Activated CD4-positive, alpha-beta T cell treated with anti-CD3 and anti-CD28 coated beads, Interleukin-10, Interleukin-2, amounts not matched to agents 100 ng/mL and 50 ng/mL, durations not matched to agents 16 hours and 8 hours (primary cell): ENCODE measurements at places on chromosomes 13 and 19.
A peak's percentile ranks its signal among the peaks of the same experiment; 100 is the strongest.

DNA sequence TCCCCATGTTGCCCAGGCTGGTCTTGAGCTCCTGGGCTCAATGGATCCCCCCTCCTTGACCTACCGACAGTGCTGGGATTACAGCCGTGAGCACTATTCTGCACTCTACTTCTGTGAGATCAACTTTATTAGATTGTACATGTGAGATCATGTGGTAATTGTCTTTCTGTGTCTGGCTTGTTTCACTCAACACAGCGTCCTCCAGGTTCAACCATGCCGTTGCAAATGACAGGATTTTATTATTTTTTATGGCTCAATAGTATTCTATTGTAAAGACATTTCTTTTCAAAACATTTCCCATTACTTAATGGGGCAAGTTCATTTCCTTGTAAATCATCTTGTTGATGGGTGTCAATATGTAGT is 1.5 kb upstream of the OBI1 start:
- DNase-seq: no peak

- DNase-seq: no peak
These were observed 9.8 kb upstream of the CNMD start for GRCh38 chr13:52749419-52749818.

- DNase-seq: no peak
These were observed 11.2 kb upstream of the MYO16 start for GRCh38 chr13:108618233-108618632.

DNA sequence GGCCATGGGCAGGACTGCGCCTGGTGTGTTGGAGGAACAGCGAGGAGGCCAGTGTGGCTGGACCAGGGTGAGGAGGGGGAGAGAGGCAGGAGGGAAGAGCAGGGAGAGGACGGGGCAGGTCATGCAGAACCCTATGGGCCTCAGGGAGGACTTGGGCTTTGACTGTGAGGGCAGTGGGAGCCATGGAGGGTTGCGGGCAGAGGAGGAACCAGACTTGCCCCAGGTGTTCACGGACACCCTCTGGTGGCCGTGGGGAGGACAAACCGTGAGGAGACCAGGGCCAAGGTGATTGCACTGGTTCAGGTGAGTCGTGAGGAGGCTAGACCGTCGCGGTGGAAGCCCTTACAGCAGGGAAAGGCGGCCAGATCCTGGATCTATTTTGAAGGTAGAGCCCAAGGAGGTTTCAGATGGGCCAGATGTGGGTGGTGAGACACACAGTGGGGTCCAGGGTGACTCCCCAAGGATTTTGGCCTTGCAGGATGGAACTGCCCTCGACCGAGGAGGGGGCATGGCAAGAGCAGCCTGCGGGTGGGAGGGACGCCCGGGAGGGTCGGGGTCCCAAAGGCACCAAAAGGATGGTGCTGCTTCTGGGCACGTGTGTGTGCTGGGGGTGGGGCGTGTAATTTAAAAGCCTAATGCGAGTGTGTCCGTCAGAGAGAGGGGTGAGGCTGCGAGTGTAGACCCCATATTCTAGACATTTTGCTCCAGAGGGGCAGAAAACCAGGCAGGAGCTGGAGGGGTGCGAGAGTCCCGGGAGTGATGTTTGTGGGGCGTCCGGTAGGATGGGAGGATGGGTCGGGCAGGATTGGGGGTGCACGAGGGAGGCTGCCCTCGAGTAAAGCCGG is 2.7 kb upstream of the REXO1 start:
- no peak for DNase-seq

- DNase-seq: no peak
These were observed 28.5 kb downstream of the SKA3 start for GRCh38 chr13:21147827-21148226.

- DNase-seq: peak; percentile 36
These were observed 47.2 kb downstream of the ZAR1L start for GRCh38 chr13:32267836-32268439.

DNA sequence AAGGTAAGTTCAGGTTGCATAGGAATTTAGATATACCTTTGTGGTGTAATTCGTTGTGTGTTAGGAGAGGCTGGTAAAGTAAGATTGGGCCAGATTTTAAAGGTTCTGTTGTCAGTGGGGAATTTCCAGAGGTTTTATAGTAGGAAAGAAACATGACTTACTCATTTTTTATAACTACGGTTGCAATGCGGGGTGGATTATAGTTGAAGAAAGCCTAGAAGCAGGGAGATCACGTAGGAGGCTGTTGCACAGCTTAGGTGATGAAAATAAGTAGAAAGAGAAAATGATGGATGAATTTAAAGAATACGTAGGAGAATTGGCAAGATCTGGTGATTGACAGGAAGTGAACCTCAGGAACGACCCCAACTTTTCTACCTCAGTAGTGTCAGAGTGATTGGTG is 61.1 kb downstream of the PIBF1 start:
- no peak for DNase-seq

- DNase-seq: no peak
These were observed 7.0 kb downstream of the FAM124A start for GRCh38 chr13:51229101-51229719.

GRCh38 chr19:4108767-4109625 is 14.9 kb downstream of the MAP2K2 start:
- DNase-seq: peak; percentile 60

GRCh38 chr13:73820285-73820684 is 313.9 kb downstream of the KLF12 start:
- DNase-seq: no peak

DNA sequence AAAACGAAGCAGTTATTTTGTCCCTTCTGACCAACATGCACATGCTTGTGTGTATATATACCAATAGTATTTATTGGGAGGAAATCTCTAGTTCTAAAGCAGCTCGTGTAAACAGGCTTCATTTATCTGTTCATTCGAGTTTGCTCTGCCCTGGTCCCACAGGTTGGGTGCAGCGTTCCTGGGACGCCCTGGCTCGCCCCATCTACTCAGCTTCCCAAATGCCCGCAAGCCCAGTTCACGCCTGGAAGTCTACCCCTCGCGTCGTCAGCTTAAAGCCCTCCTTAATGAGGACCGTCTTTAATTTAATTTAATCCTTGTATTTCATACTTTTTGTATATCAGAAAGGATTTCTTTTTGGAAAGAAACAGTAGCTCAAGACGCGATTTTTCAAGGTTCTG is 604 bp downstream of the THSD1 start:
- no peak for DNase-seq

GRCh38 chr13:113860051-113860664 is 3.7 kb downstream of the GAS6 start:
- no peak for DNase-seq

GRCh38 chr19:46944918-46945628 is 74.6 kb upstream of the NPAS1 start:
- DNase-seq: no peak

DNA sequence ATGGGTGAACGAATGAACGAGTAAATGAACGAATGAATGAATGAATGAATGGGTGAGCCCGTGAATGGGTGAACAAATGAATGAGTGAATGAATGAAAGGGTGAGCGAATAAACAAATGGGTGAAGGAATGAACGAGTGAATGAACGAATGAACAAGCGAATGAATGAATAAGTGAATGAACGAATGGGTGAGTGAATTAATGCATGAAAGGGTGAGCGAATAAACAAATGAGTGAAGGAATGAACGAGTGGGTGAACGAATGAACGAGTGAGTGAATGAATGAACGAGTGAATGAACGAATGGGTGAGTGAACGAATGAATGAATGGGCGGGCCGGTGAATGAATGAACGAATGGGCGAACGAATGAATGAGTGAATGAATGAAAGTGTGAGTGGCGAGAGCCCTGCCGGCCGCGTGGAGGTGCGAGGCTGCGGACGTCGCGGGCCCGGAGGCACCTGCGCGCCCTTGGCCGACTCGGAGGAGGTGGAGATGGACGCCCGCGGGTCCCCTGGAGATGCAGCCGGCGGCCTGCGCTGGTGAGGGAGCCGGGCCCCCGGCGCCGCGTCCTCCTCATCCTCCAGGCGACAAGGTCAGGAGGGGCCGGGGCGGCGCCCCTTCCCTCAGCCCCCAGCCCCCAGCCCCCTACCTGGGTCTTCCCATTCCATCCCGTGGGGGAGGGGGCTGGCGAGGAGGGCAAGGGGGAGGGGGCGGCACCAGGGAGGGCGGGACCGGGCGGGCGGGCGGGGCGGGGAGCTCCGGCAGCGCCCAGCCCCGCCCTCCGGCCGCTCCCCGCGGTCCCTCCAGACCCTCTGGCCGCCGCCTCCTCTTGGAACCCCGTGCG is 15.4 kb downstream of the ANKRD24 start:
- no peak for DNase-seq

GRCh38 chr13:72145383-72145782 is 278.4 kb upstream of the DACH1 start:
- no peak for DNase-seq

GRCh38 chr19:6220385-6221191 is 59.2 kb downstream of the MLLT1 start:
- no peak for DNase-seq

DNA sequence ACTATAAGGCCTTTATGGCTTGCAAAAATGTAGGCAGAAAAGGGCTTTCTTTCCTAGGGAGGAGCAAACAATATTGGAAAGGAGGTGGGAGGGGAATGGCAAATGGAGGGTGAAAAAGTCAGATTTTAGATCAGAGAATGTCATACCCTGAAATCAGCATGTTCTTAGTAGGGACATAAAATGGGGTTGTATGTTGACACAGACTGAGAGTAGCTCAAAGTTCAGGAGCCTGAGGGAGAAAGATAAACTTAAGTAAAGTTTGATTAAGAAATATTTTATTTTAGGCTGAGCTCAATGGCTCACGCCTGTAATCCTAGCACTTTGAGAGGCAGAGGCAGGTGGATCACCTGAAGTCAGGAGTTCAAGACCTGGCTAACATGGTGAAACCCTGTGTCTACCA is 83.8 kb downstream of the ZNF737 start:
- DNase-seq: no peak

DNA sequence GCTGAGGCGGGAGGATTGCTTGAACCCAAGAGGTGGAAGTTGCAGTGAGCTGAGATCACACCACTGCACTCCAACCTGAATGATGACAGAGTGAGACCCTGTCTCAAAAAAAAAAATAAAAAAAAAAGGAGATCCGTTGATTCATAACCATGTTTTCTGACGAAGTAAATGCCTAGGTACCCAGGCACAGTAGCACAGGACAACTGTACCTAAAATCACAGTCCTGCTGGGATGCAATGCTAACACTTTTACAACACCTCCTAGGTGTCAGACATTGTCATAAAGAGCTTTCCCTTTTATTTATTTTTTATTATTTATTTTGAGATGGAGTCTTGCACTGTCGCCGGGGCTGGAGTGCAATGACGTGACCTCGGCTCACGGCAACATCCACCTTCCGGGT is 2.5 kb upstream of the TTC9B start:
- no peak for DNase-seq

DNA sequence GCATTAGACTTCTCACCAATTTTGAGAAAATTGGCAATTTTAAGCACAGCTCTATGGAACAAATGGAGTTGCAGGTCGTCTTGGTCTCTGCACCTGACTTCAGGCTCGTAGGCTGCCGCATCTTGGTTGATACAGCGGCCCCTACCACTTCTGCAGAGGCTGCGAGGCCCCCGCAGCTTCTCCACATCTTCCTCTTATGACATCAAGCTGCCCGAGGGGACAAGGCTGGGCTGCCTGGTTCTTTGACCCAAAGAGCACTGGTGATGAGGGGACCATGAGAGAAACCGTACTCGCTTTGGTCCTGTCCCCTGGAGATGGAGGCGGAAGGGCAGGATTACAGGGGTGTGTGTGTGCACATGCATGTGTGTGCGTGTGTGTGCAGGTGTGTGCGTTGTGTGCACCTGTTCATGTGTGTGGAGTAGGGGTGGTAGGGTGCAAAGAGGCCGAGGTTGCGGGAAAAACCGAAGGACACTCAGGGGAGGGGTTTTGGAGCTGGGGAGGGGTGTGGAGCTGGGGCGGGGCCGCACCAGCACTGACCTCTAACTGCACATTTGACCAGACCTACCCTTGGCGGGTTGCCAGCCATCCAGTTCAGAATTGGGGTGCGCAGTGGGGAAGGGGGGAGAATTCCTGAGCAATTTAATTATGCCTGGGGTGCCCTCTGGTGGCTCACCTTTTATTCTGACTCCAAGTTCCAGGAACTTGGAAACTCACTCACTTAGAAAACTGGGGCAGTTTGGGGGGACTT is 65.1 kb upstream of the ARHGEF7 start:
- peak; percentile 16 for DNase-seq

GRCh38 chr13:64420181-64420580 is 2810.0 kb downstream of the PCDH9 start:
- no peak for DNase-seq

DNA sequence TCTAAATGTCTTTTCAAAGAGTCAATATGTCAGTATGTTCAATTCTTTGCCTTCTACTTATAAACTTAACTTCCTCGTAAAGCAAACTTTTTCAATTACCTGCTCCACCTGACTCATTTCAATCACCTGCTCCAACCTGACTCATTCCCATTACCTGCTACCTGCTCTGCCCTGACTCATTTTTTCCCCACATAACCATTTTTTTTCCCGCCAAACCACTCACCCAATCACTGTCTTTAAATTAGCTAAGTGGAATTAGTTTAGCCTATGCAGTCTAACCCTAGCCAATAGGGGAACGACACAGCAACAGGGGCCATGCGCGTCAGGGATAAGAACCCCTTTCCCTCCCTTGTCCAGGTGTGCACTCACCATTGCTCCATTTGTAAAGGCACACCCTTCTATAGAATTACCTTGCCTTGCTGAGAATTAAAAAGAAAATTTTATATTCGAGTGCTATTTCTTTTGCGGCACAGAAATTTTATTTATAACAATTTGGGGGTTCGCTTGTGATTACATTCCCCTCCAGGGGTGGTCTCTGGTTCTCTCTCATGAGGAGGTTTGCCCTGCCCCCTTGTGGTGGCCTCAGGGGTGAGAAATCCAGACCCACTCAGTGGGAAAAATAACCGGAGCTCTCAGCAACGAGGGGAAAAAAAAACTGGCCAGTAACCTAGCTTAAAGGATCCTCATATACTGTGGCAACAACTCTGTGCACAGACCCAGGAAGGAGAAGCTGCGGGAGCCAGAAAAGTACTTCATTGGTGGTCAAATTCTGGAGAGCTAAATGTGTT is 193.1 kb downstream of the ZNF486 start:
- no peak for DNase-seq

DNA sequence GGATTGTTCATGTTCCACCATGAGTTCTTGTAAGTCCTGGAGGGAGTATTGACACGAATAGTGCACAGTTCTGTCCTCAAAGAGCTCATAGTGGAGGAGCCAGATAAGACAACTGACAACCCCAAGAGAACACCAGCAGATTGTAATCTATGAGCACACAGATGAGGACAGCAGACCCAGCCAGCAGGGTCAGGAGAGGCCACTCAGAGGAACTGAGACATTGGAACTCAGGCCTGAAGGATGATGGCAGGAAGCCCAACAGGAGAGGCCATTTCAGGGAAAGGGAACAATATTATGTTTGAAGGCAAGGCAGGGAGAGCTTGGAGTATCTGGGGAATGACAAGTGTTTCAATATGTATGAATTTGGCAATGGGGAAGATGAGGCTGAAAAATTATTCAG is 63.7 kb upstream of the IPO5 start:
- DNase-seq: no peak

GRCh38 chr19:49019242-49019932 is 2.5 kb upstream of the LHB start:
- DNase-seq: peak; percentile 70
